ENCODE measurements at places on chromosomes 6 and 20.

- DNase-seq = no peak
These were observed 859 bp upstream of the SMIM29 start for GRCh38 chr6:34249469-34250261.

DNA sequence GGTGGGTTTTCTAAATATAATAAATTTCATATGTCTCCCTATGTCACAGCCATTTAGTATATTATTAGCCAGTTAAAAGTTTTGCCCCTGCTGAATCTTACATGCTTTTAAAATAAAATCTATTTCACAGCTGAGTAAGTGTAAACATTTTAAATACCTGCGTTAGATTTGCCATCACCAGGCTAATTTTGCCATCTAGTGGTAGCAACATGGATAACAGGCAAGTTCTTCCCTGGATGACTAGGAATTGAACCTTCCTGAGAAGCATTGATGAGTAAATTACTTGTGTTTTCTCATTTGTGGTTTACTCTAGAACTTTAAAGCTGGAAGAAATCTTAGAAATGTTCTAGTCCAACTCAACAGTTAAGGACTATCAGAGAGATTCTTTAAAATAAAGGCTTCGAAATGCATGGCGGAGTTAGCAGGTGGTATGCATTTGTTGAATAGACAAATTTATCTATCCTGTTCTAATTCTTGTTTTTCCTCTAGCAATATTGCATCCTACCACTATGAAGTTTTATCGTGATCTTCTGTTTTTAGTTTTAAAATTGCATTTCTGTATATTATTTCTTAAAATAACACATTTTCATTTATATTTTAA lies 2.6 kb downstream of the PRSS35 start:
- no peak for DNase-seq

GRCh38 chr6:54074578-54075195 lies 36.6 kb upstream of the MLIP start:
- no peak for DNase-seq

DNA sequence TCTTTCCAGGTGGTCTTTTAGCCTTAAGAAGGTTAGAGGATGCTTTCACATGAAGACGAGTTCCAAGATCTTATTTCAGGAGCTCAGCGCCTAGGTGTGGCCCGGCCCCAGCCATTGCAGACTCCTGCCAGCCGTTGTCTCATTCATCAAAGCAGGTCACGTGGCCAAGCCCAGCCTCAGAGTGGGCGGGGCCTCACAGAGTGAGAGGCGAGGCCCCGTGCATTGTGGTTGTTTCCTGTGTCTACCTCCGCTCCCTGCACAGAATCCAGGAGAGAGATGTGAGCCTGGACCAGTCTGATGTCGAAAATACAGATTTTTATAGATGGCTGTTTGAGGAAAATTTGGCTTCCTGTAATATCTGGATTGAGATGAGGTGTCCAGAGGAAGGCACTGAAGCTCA lies 49.2 kb upstream of the CST5 start:
- no peak for DNase-seq

- DNase-seq = no peak
These were observed 50.8 kb upstream of the TGM3 start for GRCh38 chr20:2244993-2245392.

- no peak for DNase-seq
These were observed 190.8 kb upstream of the BMP2 start for GRCh38 chr20:6576726-6577125.

DNA sequence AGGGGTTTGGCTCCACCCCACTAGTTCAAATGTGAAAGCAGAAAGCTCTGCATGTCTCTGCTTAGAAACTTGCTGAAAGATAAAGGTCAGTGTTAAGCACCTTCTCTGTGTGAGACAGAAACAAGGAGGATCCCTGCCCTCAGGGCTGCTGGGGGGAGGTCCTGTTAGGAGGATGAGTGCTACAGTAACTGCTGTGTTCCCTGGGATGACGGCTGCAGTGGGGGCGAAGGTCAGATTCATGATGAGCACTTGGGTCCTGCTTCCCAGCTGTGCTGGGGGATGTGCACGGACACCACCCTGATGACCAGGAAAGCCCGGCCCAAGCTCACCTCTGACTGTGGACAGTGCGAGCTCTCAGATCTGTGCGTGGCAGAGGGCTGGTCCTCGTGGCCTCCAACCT lies 252.6 kb downstream of the DLL1 start:
- no peak for DNase-seq

DNA sequence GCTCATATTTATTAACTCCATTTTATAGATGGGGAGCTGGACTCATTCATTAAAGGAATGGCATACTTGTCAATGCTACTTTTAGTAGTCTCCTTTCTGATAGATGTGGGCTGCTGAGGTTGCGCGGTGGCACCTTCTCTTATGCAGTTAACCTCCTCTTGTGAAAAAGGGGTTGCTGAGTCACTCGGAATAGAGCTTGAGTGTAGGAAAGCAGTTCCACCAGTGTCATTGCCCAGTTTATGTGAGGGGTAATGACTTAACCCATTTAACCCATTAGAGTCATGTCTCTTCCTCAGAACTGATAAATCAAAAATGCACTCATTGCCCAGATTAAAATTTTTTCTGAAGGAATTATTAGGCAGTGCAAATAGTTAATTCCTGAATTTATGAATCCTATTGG lies 6.3 kb downstream of the MAPK14 start:
- DNase-seq = no peak

DNA sequence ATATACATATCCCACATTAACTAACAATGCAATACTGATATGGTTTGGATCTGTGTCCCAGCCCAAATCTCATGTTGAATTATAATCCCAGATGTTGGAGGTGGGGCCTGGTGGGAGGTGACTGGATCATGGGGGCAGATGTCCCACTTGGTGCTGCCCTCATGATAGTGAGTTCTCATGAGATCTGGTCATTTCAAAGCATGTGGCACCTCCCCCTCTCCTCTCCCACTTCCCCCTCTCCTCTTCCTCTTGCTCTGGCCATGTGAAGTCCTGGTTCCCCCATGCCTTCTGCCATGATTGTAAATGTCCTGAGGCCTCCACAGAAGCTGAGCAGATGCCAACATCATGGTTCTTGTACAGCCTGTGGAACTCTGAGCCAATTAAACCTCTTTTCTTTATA lies 71.2 kb downstream of the FYN start:
- DNase-seq = no peak

- no peak for DNase-seq
These were observed 8.4 kb downstream of the FOXS1 start for GRCh38 chr20:31836853-31837608.

GRCh38 chr6:148173548-148173947 lies 169.1 kb upstream of the SASH1 start:
- DNase-seq = no peak

DNA sequence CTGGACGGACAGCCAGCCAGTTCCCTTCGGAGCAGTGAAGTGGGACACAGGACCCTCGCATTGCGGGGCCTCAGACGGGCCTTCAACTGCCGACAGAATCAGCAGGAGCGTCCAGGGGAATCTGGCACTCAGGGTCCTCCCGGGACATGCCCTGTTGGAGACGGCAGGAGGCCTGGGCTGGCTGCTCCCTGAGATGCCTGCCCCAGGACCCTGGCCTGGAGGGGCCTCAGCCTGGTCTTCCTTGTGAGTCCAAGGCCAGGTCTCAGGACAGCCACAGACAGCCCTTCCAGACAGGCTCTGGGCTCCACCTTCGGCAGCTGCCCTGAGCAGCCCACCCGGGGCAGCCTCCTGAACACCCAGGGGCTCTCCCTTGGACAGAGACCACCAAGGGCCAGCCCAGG lies 14.6 kb upstream of the HELZ2 start:
- no peak for DNase-seq

GRCh38 chr20:55741801-55742200 lies 263.5 kb downstream of the CBLN4 start:
- no peak for DNase-seq

GRCh38 chr20:45998761-45999160 lies 9.9 kb upstream of the MMP9 start:
- no peak for DNase-seq

- no peak for DNase-seq
These were observed 223.7 kb upstream of the QKI start for GRCh38 chr6:163190786-163191185.

DNA sequence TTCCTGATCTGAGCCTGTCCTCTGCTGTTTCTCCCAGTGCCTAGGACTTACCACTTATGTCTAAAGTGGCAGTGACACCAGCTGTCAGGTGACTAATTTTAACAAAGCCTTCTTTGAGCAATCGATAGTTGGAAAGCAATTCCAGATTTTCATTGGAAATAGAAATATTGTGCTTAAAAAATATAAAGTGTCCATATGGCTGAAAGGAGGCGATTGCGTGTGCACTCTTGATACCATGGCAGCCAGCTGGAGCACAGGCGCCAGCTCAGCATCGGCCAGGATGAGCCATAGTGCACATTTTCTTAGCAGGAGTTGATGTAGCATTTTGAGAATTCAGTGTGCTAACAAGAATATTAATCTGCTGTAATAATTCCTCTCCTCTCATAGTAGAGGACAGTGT lies 70.0 kb downstream of the LRRC1 start:
- DNase-seq = no peak

GRCh38 chr20:31717478-31718201 lies 5.0 kb downstream of the BCL2L1 start:
- no peak for DNase-seq

- DNase-seq = no peak
These were observed 57.6 kb downstream of the EYA4 start for GRCh38 chr6:133298801-133299200.

DNA sequence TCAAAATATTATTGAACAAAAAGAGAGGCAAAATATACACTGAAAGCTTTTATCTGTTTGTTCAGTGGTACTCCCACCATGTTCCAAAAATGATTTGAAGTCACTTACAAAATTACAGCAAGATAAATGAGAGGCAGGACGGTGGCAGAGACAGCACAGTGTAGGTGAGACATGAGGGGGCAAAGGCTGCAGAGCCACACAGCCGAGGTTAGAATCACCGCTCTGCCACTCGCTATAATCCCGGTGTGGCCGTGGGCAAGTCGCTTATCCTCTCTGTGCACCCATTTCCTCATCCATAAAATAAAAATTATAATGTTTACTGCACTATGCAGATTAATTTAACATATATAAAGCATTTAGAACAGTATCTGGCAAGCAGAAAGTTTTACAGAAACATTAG lies 140.1 kb upstream of the BEND6 start:
- DNase-seq = no peak

DNA sequence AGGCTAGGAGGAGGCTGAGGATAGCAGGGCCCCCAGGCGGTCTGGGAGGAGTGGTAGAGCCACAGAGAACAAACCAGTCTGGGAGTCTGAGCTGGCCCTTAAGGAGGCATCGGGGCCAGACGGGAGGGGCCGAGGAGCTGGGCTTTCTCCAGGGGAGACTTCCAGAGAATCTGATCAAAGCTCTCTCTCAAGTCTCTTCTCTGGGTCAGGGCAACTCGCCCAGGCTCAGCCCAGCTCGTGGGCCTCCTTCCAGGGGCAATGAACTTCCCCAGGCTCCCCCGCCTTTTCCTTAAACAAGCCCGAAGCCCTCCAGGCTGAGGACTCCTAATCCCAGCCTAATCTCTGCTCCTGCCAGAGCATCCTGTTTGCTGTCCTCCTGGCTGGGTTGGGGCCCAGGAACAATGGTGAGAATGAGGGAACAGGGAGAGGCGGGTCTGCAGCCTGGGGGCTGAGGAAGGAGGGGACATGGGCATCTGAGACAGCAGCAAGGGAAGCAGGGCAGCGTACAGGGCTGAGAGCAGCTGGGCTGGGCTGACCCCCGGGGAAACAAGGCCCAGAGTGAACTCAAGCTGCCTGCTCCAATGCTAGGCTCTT lies 173.6 kb downstream of the ANKRD60 start:
- DNase-seq = no peak

- no peak for DNase-seq
These were observed 589.9 kb upstream of the SLC35B3 start for GRCh38 chr6:9025228-9025627.

- no peak for DNase-seq
These were observed 5.7 kb downstream of the C20orf204 start for GRCh38 chr20:64041781-64042053.

DNA sequence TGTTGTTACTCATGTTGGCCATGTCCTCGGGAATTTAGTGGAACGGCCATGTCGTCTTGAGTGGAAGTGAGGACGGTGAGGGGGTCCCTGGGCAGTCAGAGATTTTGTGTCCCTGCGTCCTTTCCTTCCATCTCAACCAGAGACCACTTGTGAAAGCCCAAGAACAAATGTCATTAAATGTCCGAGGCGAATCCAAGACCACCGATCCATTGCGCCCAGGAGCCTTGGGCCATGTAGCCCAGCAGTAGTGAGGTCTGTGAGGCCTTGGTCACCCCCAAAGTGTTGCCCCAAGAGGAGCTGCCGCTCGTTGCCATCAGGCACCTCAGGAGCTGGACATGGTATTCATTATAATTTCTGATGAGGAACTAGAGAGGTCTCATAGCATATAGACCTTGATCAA lies 17.4 kb upstream of the MICB start:
- DNase-seq = no peak

All from NCI-H1417 treated with DMSO at 0.1 percent for 48 hours (cell line).